ENCODE measurements at places on chromosomes 5 and 9.

- DNase-seq, result no peak
Observed at GRCh38 chr9:19995619-19996018, 206.8 kb upstream of the SLC24A2 start.

GRCh38 chr5:172692451-172692850, 51.4 kb downstream of the NEURL1B start:
- no peak for DNase-seq

DNA sequence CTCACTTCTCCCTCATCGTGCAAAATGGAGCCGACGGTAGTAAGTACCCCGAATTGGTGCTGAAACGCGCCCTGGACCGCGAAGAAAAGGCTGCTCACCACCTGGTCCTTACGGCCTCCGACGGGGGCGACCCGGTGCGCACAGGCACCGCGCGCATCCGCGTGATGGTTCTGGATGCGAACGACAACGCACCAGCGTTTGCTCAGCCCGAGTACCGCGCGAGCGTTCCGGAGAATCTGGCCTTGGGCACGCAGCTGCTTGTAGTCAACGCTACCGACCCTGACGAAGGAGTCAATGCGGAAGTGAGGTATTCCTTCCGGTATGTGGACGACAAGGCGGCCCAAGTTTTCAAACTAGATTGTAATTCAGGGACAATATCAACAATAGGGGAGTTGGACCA, 979 bp downstream of the PCDHGA12 start:
- no peak for DNase-seq

DNA sequence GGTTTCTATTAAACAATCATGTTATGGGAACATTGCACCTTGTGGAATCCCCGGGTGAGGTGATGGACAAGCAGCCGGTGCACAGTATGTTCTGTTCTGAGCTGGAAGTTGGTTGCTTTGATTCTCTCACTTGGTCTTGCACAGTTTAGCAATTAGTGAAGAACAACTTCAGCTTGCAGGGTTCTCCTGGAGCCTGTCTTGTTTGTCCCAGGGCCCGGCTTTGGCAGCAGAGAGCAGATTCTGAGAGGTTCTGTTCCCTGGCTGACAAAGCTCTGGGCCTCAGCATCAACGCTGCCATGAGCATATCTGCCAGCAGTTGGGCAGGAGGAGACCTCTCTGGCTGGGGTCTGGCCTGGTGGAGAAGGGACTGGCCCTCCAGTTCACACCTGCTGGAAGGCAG, 16.9 kb downstream of the GADD45G start:
- no peak for DNase-seq

GRCh38 chr5:177576169-177576568, 15.8 kb upstream of the TMED9 start:
- no peak for DNase-seq

GRCh38 chr9:99489060-99489413, 267.0 kb downstream of the SEC61B start:
- DNase-seq, result no peak

Measured in activated CD8-positive, alpha-beta memory T cell treated with anti-CD3 and anti-CD28 coated beads, Interleukin-2, amount 50 U/mL, for 4 hours (primary cell).